ENCODE measurements at places on chromosomes 11 and 22.

DNA sequence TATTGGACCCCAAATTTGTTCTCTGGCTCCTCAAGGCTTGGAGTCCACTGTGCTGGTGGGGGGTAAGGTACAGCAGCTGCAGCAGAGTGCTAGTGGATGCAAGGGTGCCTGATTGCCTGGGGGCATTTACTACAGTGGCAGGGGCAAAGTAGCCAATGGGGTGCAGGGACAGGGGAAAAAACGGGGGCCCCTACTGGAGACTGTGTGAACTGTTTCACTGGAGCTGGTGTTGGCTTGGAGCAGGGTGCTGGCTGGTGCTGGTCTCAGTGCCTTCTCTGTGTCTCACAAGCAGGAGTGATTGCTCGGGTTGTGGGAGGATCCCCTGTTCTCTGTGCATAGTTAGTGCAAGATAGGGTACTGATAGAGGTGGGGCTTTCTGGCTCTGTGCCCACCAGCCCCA is 935.9 kb downstream of the JRKL start:
- no peak for DNase-seq

DNA sequence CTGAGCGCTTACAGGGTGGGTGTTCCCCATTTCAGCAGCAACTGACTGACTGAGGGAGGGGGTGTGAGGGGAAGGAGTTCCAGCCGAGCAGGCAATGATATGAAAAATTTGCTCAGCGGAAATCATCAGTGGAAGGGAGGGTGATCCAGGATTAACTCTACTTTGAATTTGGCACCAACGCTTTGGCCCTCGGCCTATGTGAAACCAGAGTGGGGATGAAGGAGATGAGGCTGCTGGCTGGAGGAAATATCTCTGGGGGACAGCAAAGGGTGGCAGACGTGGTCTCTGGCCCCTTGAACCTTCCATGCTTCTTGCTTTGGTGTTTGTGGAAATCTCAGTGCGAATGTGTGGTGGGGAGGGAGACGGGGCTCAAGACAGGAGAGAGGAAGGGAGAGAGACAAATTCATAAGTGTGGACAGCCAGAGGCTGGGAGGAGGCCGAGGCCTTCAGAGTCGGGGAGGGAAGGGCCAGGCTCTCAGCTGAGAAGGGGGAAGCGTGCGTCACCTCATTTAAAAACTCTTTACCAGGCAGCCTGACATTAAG is 83.6 kb downstream of the FDX1 start:
- no peak for DNase-seq

DNA sequence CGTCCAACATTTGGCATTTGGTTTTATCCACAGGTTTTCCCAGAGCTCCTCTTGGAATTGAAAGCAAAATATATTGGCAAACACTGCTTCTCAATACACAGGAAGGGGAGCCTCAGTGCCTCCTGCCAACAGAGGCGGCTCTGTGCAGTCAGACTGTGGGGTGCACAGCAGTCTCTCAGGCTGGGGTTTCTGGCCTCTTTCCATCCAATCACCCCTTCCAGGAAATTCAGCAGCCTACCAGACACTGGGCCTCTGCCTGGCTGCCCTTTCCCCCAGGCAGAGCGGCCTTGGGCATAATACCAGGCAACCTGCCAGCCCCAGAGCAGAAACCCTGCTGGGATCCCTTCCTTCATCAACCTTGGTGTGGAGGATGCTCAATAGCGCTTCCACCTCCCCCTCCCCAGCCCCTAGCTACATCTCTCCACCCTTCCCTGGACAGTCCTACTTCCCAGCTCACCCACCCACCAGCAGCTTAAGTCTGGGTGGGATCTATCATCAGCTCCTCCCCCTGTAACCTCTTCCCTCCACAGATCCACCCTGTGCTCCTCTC is 17.8 kb upstream of the RAPSN start:
- no peak for DNase-seq

DNA sequence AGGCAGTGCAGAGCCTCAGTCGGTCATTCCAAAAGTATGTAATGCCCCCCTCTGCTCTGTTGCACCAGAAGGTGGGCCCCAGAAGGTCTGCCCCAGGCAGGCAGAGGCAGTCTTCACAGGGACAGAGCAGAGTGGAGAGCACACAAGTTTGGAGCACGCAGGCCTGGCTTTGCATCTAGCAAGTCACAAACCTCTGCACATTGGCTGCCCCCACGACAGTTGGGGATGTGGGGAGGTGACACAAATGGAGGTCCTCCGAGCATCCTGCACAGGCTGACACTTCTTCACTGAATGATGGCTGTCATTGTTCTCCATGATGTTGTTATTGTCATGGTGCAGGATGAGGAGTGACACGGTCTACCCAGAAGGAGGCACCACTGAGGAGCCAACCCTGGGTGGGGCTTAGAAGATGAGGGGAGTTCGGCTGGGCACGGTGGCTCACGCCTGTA is 11.9 kb downstream of the TOM1 start:
- DNase-seq: no peak

DNA sequence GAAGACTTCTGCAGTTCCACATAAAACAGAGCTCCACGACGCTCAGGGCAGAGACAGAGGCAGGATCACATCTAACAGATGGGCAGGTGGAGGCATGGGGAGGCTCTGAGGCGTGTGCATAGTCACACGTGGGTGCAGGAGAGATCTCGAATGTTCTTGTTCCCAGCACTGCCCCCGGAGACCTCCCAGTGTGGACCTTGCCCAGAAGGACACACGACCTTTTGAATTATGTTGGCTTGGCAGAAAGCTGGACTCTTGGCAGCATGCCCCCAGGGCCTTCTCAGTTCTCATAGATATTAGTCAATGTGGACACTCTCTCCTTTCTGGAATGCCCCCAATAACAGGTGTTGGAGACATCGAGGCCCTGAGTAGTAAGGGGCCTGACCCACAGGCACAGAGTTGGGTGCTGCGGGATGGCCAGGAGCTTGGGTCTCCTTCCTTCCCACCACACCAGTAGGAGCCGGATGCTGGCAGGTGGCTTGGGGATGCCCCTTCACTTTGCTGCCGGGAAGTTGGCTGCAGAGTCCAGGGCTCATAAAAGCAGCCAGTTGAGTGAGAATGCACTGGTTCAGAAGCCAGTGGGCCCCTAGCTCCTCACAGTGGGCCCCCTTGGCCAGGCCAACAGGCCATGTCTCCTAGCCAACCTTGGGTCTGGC is 12.1 kb downstream of the MYEOV start:
- DNase-seq: no peak

DNA sequence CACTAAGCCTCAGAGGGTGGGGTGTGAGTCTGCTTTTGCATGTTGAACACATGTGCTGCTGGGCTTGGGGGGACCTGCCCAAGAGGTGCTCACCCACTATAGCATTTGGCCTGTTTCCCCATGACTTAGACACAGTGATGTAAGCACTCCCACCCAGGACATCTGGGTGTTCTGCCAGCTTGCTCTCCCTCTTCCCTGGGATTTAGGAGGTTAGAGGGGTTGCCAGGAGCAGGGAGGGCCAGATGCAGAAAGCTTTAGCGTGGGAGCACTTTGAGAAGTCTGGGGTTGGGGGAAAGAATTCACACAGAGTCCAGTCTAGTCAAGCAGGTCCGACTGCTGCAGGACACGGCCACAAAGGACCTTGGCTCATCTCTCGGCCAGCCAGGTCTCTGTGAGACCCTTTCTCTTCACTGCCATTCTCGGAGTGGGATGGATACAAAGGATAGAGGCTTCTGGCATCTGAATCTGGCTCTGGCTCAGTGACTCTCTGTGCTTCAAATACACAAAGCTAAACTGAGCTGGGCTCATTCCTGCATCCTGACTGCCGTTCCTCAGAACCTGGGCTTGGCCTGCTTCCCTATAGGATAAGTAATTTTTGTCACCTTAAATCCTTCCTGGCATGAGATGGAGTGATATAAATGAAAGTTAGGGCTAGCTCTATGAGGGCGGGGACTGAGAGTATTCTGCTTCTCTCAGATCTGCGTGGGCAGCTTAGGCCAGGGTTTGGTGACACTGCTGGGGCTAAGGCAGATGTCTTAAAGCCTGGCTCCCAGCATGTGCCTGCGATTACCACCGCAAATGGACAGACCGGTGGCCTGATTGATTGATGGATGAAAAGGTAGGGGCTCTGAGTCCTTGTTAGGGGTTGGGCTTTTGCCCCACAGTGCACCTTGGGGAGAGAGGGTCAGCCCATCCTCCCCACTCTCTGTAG is 14.5 kb downstream of the USP2 start:
- no peak for DNase-seq

GRCh38 chr11:69821511-69822040 is 2.4 kb upstream of the FGF3 start:
- DNase-seq: peak; percentile 37

GRCh38 chr22:33542153-33542552 is 378.1 kb downstream of the LARGE1 start:
- DNase-seq: no peak

DNA sequence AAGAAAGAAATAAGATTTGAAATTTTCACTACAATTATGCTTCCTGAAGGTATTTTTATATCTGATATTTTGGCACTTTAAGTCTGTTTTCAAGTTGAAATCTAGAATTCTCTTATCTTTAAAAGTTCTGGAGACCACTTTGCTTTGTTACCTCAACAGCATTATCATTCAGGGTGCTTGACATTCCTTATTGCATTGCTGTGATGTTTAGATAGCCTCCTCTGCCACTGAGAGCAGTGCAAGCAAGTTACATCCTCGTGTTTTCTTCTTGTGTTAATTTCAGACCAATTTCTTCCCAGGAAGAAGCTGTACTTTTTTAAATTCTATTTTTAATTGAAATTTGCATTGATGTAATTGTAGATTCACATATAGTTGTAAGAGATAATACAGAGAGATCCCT is 333.9 kb upstream of the KIRREL3 start:
- DNase-seq: no peak

DNA sequence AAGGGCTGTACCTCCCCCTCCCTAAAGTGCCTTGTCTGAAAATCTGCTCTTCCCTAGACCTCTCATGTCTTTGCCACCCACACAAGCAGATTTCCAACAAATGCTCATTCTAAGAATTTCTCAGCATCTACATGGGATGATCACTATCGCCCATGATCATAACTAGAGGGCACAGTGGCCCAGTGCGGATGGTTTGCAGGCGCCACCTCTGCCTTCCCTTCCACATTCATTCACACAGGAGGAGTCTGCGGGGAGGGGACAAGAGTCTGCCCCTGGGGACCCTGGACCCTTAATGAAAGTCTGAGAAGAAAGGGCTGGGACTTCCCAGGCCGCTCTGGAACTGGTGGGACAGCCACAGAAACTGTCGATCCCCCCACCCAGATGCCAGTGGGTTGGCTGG is 28.9 kb downstream of the KCTD17 start:
- no peak for DNase-seq

GRCh38 chr11:127943152-127943551 is 644.2 kb downstream of the ETS1 start:
- no peak for DNase-seq

DNA sequence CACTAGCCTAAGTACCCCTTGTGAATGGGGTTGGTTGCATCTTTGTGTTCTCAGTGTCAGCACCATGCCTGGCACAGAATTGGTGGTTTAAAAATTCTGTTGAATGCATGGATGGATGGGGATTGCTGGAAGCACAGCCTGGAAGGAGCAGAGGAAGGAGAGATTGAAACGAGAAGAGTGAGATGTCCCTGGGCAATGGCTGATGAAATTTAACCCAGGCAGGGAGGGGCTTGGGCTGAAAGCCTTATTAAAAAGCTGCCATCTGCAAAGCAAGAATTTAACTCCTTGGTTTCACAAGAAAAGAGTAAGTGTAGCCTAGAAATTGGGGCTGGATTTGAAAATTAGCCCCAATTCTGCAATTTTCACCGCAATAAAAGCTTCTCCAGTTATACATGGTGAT is 126.7 kb downstream of the TEAD1 start:
- no peak for DNase-seq

- no peak for DNase-seq
Observed at GRCh38 chr11:56543157-56543556, at the start of gene OR5M11. OR5M11 (minus strand) TSS chr11:56543257; CDS start chr11:56543257, 0 bp downstream.

DNA sequence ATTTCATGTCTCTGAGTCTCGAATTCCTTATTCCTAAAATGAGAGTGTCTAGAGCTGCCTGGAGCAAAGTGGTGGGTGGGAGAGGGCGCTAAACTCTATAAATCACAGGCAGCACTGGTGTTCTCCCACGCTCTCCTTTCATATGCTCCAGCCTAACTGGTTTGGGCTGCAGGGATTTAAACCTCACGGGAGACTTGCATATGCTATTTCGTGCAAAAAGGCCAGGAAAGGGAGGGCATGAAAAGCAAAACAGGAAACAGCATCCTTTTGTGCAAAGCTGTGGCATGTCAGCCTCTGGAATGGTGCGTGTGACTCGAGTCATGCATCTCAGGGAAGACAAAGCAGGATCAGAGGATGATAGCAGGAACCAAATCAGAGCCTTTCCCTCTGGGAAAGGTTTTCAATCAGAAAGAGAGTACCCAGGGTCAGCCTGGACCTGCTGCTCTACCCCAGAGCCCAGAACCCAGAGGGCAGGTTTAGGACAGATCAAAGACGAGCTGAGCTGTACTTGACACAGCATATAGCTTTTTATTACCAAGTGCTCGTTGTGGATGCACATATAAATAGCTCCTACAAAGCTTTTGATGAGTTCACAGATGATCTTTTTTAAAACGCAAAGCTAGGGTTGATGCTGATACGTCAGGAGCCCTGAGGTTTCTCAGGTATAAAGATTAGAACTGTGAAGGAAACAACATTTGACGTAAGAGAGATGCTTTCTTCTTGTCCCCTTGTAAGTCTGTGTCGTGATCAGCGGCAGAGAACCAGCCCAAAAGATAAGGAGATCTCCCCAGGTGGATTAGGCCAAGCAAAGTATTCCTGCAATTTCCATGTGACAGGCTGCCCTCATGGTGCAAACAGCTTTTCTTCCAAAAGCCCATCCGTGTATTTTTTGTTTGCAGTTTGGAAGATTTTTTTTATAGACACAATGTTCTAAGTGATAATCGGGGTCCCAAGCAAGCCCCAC is 46.2 kb upstream of the YWHAH start:
- no peak for DNase-seq

DNA sequence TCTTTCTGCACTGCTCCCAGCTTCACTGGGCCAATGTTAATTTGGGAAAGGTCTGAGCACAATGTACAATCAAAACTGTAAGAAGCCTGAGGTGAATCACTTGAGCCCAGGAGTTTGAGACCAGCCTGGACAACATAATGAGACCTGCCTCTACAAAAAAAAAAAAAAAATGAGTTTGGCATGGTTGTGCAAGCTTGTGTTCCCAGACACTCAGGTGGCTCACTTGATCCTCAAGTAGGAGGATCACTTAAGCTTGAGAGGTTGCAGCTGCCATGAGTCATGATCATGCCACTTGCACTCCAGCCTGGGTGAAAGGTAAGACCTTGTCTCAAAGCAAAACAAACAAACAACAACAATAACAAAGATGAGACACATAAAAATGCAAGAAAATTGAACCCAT is 38.6 kb upstream of the SC5D start:
- no peak for DNase-seq
